GM18507 (cell line): ENCODE measurements at places on chromosomes 11 and 22.

- no peak for DNase-seq
Observed at GRCh38 chr11:113994077-113994954, 19.4 kb downstream of the HTR3A start.

GRCh38 chr11:75264356-75264755, 23.8 kb downstream of the TPBGL start:
- DNase-seq, result no peak

DNA sequence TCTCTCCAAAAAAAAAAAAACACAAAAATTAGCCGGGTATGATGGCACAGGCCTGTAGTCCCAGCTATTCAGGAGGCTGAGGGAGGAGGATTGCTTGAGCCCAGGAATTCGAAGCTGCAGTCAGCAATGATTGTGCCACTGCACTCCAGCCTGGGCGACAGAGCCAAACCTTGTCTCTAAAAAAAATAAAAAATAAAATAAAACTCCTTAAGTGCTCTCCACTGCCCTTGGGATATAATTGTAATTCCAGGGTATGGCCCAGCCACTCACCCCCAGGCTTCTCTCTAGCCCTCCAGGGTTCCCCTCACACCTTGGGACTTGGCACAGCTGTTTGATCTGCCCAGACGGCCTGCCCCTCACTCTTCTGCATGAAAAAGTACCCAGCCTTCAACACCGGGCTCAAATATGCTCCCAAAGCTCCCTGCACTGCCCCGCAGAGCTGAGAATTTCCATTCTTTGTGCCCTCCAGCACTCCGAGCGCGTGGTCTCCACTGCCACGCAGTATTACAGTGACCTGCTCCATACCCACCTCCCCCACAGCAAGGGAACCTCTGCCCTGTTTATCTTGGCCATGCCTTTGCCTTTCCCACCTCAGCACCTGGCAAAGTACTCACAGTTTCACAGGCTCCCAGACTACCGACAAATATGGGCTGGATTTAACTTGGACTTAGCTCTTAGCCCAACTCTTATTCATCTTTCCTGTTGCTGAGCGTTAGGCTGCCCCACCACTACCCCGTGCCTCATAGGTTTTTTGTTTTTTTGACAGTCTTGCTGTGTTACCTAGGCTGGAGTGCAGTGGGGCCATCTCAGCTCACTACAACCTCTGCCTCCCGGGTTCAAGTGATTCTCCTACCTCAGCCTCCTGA, 7.6 kb upstream of the FTH1 start:
- no peak for DNase-seq

DNA sequence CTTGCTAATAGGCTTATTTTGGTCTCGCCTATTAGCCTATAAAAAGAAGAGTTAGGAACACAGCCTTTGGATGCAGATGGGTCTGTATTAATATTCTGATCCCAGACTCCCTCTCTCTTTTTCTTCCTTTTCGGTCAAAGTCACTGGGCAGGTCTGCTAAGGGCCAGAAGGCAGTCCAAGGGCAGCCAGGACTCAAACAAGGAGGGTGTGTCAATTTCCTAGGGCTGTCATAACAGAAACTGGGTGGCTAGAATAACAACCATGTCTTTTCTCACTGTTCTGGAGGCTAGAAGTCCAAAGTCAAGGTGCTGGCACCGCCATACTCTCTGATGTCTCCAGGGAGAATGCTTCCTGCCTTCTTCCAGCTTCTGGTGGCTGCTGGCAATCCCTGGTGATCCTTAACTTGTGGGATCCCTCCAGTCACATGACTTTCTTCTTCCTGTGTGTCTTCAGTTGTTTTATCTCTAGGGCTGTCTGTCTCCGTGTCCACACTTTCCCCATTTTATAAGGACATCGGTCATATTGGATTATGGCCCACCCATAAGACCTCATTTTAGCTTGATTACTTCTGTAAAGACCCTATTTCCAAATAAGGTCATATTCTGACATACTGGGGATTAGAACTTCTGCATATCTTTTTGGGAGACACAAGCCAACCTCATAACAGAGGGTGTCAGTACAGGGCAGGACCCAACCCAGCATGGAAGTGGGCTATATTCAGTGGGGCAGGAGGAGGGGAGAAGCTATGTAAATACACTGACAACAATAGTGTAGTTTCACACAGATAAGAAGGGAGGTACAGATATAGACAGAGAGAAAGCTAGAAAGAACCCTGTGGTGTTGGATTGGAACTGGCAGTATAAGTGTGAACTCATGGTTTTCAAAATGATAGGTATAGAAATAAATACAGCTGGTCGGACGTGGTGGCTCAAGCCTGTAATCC, 5.9 kb upstream of the CSF2RB start:
- DNase-seq, result no peak

DNA sequence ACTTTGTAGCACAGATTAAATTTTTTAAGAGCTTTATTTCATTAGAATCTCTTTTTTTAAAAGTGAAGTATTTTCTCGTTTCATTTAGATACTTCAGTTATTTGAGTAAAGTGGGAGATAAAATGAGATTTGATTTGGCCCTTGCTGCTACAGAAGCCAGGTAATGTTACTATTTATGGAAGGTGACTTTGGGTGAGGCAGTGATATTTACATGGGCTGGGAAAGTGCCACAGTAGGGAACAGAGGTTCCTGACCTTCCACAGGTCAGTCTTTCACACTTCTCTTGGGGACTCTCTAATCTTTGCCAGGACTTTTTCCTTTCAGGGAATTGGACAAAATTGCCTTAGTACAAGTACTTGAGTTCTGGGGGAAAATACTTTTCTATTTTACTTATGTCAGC, 20.4 kb downstream of the CTR9 start:
- DNase-seq, result no peak

DNA sequence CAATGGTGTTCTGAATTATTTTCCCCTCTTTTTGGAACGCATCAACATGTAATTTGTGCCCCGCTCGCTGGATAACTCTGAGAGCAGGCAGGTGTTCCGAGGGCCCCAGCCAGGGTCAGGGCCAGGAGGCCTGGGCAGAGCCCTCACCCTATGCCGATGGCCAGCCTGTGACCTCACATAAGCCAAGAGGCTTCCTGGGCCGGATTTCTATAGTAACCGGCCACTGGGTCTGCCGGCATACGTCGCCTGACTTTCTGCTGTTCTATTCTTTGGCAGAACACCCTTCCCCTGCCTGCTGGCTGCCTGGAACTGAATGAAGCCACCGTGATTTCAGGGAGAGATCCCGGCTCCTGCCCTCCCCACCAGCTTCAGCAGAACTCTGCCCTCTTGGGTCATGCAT, 375.2 kb downstream of the SHANK2 start:
- DNase-seq, result no peak

DNA sequence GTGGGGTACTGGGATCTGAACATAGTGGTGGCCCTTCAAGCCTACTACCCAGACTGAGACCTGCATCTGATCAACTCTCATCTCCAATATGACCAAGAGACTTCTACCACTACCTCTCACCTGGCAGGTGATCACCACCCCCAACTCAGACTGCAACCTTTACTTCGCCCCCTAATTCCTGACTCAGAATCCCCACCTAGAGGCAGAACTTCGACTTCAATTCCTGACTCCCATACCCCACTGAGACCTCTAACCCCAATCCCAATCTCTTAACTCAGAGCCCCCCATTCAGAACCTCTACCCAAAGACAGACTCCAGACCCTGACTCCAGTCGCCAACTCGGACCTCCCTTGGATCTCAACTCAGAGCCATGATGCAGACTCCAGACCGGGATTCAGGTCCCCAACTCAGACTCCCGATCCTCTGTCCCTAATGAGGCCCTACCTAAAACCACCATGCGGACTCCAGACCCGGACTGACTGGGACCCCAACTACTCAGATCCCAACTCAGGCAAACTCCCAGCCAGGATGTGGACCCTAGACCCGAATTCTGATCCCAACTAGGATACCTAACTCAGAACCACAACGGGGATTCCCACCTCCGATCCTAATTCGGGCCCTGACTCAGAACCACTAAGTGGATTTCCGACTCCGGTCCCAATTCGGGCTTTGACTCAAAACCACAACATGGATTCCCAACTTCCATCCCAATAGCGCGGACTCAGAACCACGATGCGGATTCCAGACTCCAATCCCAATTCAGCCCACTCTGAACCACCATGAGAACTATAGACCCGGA, 1.2 kb downstream of the KCNQ1OT1 start:
- DNase-seq, result no peak

- no peak for DNase-seq
Observed at GRCh38 chr11:21179770-21180169, 510.4 kb downstream of the NELL1 start.

DNA sequence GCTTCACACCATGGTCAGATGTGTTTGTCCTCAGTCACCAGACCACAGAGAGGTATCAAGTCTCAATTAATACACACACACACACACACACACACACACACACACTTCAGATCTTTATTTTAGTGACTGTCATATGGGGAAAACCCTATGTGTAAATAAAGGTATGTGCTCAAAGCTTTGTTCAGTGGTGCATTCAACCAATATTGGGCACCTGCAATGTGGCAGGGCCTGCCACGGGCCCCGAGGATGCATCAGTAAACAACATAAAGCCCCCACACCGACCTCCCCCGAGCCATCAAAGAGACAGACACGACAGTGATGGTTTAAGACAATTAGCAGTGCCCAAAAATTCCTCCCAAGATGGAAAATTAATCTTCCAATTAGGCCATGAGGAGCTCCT, 51.6 kb downstream of the SHANK2 start:
- DNase-seq, result no peak

DNA sequence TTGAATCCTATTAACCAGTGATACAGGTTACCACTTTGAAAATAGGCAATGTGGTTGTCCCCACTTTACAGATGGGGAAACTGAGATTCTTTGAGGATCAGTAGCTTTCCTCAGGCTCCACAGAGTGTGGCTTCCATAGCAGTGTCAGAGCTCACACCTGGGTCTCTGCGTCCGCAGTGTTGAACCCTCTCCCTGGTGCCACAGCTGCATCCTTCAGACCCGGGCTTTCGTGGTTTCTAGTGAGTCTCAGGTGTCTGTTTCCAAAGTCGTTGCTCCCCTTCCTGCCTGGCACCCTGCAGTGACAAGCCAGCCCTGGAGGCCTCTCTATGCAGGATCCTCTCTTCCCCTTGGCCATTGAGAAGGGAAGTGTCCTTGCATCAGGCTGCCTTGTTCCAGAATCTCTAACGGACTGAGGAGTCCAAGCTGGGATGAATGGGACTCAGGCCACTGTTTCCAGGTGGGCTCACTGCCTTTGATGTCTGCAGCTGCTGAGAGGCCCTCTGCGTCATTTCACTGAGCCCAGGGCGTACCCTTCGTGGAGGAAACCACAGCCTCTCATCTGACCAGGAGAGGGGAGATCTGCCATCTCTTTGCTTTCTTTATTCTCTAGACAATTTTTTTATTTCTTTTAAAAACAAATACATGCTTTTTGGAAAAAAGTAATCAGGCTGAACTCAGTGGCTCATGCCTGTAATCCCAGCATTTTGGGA, 48.4 kb upstream of the MICAL2 start:
- DNase-seq, result no peak

DNA sequence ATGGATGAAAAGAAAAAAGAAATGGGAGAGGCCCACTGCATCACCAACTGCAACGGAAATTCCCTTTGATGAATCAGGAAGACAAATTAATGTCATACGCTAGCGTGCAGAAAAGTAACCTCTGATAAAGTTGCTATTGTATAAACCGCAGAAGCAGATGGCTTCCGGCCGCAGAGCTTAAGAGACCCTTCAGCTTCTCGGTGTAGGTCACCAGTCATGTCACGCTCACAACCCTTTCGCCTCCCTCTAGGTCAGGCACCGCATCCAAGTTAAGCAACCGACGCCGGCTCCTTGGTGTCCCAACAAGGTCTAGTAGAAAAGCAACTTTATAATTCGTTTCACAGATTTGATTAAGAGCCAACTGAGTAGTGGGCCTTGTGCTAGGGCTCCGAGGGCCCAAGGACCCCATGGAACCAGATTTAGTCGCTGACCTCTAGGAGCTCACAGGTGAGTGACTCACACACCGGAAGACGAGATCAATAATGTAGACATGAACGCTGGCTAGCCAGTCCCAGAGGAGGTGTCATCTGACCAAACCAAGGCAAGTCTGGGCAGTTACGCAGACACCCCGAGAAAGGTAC, 1.2 kb upstream of the ZFP91 start:
- no peak for DNase-seq

DNA sequence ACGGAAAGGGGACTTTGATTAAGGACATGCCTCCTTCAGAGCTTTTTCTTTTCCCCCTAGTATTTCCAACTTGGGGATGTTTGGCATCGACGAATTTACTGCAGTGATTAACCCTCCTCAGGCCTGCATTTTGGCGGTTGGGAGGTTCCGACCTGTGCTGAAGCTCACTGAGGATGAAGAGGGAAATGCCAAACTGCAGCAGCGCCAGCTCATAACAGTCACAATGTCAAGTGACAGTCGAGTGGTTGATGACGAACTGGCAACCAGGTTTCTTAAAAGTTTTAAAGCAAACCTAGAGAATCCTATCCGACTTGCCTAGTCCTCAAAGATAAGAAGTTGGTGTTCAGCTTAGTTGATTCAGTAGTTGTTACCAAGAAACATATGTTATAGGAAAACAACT, 78.4 kb downstream of the PDHX start:
- DNase-seq, result no peak

DNA sequence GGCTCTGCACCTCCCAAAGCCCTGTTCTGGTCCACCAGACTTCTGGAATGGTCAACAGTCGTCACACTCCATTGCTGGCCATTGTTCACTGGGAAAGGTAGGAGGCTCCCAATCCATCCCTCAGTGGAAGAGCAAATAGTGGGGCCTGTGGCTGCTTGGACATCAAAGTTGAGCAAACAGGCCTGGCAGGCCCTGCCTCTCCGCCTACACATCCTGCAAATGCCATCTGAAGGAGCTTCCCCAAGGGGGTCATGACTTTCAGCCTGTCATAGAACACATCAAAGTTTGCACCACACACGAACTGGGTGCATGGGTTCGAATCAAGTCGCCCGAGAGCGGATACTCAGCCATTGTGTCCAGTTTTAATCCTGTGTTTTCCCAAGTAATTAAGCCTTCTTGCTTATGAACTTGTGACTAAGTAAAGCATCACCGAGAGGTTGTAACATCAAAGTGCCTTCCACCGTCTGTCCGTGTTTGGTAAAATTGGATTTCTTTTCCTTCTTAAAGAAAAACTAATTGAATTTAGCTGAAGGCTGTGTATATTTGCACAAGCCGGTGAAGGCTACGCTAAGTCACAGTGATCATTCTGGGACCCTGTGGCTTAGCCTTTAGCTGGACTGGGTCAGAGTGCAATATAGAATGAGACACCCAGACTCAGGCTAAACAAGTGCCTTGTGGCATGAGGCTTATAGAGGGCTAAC, 36.1 kb downstream of the CLPB start:
- no peak for DNase-seq

DNA sequence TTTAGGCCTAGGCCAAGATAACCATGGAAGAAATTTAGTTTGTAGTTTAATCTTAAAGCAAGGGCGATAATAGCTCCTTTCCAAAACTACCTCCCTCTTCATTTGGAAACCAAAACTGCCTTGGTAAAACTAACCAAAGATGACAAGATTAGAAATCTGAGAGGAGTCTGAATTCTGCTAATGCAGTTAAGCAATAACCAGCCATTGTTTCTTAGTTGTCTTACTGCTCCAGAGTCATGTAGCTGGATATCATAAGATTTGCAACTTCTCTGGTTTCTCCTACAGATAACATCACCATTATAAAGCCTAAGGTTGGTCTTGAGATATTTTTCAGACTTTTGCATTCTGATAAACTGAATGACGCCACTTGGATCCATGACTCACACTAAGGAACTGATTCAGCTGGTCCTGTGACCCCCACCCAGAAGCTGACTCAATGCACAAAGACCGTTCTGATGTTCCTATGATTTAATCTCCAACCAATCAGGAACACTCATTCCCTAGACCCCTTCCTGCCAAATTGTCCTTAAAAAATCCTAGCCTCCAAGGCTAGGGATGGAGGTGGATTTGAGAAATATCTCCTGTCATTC, 200.8 kb downstream of the LUZP2 start:
- DNase-seq, result no peak

- no peak for DNase-seq
Observed at GRCh38 chr11:110530900-110531741, 101.4 kb downstream of the FDX1 start.
